ENCODE measurements at places on chromosomes 12 and 14.

DNA sequence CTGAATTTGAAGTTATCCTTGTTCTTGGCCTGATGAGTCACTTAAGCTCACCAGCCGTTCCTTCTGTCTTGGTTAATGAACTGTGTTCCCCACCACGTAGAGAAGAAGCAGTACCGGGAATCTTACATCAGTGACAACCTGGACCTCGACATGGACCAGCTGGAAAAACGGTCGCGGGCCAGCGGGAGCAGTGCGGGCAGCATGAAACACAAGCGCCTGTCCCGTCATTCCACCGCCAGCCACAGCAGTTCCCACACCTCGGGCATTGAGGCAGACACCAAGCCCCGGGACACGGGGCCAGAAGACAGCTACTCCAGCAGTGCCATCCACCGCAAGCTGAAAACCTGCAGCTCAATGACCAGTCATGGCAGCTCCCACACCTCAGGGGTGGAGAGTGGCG, 68.2 kb downstream of the FRMD6 start:
- DNase-seq: no peak

DNA sequence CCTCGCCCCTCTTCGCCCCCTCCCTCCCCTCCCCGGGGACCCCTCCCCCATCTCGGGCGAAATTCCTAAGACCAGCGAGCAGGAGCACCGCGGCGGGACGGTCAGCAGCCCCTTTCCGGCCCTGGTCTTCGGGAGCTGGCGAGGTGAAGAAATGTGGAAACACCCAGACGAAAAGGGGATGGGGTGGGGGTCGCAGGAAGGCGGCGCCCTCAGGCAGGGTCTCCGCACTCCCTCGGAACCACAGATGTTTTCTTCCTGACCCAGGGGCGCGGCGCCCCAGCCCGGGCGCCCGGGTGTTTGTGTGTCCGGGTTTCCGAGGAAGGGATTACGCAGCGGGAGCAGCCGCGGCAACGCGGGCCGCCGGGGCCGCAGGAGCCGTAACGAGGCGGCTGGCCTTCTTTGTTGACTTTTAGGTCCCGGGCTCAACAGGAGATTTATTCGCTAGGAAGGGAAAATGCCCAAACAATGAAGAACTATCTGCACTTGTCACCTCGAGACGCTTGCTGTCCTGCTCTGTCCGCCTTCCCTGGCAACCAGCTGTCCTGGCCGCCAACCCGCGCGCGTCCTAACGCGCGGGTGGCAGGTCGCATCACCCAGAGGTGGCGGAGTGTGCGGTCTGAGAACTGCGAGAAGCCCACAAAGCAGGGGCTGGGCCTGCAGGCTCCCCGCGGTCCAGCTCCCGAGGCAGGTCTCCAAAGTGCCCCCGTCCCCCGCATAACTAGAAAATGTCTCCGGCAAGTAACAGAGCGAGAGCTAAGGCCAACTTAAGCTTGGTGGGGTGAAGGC, 7.0 kb downstream of the FOXA1 start:
- no peak for DNase-seq

GRCh38 chr14:77485901-77486678, 12.5 kb downstream of the ISM2 start:
- no peak for DNase-seq

GRCh38 chr14:71487941-71488340, 444.3 kb upstream of the RGS6 start:
- DNase-seq: no peak

DNA sequence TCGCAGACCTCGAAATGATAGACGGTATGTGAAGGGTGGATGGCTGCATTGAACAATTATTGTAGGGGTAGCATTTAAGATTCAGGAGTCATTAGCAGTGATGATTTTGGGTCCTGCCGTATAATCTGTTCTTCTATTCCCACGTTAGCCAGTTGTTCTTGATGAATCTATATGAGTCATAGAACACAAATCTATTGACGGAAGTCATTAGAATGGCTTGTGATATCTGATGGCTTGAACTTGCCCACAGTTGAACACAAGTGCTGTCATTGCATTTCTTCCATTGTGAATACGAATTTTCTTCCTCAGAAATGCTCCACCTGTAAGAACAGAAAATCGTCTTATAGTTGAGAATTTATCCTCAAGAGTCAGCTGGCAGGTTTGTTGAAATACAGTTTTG, 1.9 kb downstream of the SRSF5 start:
- no peak for DNase-seq

DNA sequence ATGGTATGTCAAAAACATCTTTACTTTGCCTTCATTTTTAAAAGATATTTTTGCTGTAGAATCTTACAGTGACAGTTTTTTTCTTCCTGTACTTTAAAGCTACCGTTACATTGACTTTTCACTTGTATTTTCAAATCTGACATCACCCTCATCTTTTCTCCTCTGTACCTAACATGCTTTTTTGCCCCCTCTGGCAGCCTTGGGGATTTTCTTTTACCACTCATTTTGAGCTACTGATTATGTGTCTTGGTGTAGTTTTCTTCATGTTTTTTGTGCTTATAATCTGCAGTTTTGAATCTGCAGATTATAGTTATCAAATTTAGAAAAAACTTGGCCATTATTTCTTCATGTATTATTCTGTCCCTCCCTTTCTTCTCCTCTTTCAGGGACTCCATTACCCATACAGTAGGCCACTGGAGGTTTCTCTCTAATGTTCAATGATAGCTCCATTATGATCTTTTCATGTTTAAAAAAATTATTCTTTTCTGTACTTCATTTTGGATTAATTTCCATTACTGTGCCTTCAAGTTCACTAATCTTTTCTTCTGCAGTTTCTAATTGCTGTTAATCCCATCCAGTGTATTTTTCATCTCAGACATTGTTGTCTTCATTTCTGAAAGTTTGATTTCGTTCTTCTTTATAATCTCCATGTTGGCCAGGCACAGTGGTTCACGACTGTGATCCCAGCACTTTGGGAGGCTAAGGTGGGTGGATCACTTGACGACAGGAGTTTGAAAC, 70.0 kb downstream of the ACADS start:
- DNase-seq: no peak

DNA sequence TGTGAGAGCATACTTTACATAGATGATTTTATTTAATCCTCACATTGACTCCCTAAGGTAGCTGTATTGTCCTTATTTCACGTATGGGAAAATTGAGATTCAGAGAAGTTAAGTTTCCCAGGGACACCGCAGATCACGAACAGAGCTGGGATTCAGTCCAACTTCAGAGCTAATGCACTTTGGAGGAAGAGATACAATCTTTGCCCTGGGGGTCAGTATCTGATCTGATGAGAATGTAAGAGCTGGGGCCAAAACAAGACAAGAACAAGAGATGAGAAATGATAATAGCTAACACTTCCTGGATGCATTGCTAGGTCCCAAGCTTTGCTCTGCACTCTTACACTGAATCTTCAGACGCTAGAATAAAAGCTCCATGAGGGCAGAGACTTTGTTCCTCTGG, 6.0 kb upstream of the CSAD start:
- no peak for DNase-seq

GRCh38 chr12:14450479-14450878, 85.0 kb downstream of the ATF7IP start:
- no peak for DNase-seq

DNA sequence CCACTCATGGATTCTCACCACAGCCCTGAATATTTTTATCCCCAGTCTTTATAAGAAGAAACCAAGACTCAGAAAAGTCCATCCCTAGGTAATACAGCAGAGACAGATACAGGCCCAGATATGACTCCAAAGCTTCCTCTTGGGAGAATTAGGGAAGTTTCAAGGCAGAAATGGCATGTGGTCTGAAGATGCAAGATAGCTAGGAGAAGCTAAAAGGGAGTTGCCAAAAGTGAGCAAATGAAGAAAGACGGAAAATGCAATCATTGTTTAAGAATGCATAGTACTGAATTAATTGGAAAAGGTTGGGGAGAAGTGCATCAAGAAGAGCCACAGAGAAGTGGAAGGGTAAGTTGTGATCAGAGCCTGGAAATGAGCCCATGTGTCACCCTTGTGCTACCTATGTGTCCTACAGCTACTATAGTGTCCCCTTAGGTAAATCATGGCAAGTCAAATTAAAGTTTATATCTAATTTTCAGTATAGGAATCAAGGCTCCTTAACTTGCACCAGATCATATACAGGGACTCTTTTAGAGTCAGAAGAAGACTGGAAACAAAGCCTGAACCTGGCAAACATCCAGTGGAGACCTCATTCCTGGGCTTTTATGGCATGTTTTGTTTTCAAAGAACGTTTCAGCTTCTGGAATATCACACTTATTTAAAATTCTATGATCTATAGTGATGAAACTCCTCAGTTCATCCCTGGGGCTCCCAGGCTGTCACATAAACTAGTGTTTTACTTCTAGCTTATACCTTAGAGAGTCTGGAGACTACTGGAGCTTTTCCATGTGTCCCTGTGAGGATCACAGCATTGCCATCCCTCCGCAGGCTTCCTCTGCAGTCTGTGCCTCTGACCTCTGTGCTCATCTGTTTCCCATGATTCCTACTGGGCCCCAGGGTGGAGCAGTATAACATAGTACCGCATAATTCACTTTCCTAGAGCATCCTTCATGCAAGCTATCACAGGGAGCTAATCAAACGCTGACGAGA, 189.0 kb upstream of the CDKN3 start:
- no peak for DNase-seq

- DNase-seq: no peak
Measured at GRCh38 chr14:76947838-76948184, 80.7 kb downstream of the IRF2BPL start.

GRCh38 chr12:115553622-115554021, 723.9 kb downstream of the MED13L start:
- no peak for DNase-seq

- peak; percentile 97 for DNase-seq
Measured at GRCh38 chr14:76863724-76864407, 37.7 kb downstream of the LRRC74A start.
